ENCODE measurements at places on chromosomes 5 and 9.

- no peak for DNase-seq
Observed at GRCh38 chr9:96494215-96494800, 44.3 kb downstream of the HABP4 start.

GRCh38 chr5:143051244-143052058, 281.3 kb downstream of the ARHGAP26 start:
- DNase-seq, result no peak

- DNase-seq, result peak; percentile 16
Observed at GRCh38 chr9:136944212-136944518, 373 bp downstream of the FBXW5 start.

- no peak for DNase-seq
Observed at GRCh38 chr5:102154291-102154690, 141.8 kb downstream of the SLCO4C1 start.

- DNase-seq, result no peak
Observed at GRCh38 chr5:41885286-41885685, 15.1 kb upstream of the OXCT1 start.

DNA sequence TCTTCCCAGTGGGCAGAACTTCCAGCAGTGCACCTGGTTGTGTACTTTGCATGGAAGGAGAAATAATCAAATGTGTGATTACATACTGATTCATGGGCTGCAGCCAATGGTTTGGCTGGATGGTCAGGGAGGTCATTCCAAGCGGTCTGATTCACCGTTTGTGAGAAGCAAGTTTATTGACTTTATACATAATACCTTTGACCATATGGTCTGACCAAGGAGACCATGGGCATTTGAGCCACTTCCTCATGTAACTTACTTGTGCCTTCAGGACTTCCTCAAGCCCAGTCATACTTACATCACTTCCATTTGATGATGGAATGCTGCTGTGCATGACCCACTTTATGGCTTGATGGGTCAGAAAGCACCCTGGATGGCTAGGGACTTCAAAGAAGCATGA, 41.1 kb downstream of the DAP start:
- no peak for DNase-seq

GRCh38 chr5:139765409-139766217, 30.0 kb upstream of the PSD2 start:
- DNase-seq, result peak; percentile 81

- DNase-seq, result no peak
Observed at GRCh38 chr5:71996789-71997188, 110.5 kb upstream of the MAP1B start.

- no peak for DNase-seq
Observed at GRCh38 chr5:104815212-104815611, 1252.6 kb upstream of the NUDT12 start.

- no peak for DNase-seq
Observed at GRCh38 chr5:21649969-21650368, 1203.2 kb downstream of the CDH12 start.

DNA sequence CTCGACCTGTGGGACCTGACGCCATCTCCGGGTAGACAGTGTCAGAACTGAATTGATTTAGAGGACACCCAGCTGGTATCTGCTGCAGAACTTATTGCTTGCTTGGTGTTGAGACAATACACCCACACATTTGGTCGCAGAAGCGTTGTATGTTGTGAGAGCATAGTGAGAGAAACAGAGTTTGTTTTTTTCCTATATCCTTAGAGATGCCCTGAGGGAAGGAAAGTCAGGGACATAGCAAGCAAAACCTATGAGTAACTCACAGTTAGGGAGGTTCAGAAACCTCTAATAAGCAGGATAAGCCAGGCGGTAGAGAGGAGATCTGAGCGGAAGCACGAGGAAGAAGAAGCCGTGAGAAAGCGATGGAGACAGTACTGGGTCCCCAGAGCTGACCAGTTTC, 59.8 kb downstream of the PTCD2 start:
- DNase-seq, result no peak

DNA sequence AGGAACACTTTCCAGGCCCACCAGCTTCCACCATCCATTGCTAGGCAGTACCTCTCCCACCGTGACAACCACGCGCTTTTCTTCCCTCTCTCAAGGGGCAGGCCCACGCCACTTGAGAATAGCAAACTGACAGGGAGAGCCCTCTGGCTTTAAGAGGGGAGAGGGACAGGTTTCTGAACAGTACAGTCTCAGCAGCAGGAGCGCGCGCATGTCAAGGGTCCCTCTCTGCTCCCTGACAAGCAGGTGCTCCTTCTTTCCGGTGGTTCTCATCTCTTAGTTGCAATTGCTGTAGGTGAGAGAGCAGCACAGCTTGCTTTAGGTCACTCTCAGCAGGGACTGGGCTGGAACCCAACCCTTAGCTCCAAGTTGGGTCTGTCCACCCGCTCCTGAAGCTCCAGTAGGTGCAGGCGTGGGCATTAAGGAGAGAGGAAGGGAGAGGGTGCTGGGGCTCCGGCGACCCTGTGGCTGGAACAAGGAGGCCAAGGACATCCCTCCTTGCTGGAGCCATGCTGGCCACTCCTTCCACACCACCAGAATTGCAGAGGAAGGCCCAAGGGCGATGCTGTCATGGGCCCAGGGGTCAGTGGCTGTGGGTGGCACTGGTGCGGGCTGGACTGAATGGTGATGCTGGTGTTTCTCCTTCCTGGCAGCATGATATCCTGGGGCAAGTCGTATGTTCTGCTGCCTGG, 9.0 kb upstream of the PHF2 start:
- no peak for DNase-seq

GRCh38 chr9:135154050-135154615, 66.7 kb downstream of the OLFM1 start:
- DNase-seq, result no peak

GRCh38 chr9:123373946-123374345, 17.9 kb downstream of the CRB2 start:
- DNase-seq, result no peak

GRCh38 chr5:123813264-123813663, 301.3 kb downstream of the CSNK1G3 start:
- no peak for DNase-seq

GRCh38 chr5:10620346-10620745, 56.5 kb downstream of the ANKRD33B start:
- DNase-seq, result no peak

GRCh38 chr5:32004404-32004803, 169.7 kb downstream of the GOLPH3 start:
- no peak for DNase-seq

DNA sequence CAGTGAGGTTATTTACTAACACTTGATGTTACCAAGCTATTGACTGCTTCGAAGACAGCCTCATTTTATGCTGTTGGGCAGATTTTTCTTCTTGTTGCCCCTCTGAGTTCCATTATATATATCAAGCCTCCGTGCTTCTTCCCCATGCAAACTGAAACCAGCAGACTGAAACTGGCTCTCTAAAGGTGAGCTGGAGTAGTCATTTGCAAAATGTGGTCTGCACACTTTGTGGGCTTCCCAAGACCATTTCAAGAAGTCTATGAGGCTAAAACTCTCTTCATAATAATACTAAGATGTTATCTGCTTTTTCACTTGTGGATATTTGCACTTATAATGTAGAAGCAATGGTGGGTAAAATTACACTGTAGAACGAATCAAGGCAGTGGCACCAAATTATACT, 13.9 kb downstream of the SLC36A1 start:
- DNase-seq, result no peak

GRCh38 chr9:21316860-21317259, 11.7 kb upstream of the IFNA5 start:
- no peak for DNase-seq

DNA sequence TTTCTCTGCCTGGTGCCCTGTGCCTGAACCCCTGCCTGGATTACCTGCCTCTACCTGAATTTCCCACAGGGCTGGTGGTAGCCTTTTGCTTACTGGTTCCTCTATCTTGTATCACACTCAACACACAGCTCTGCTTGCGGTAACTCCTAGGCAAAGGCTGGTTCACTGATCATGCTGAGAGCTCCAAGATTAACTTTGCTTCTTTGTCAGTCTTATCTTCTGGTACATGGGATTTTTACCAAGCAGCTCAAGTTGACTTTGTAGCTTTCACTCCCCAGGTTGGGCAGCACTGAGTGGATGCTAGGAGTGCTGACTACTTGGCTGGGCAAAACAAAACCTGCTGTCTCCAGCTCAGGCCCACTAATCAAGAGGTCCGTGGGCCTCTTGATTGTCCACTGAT, 145.9 kb upstream of the GLRA1 start:
- no peak for DNase-seq

- DNase-seq, result no peak
Observed at GRCh38 chr9:20033511-20033910, 244.7 kb upstream of the SLC24A2 start.

DNA sequence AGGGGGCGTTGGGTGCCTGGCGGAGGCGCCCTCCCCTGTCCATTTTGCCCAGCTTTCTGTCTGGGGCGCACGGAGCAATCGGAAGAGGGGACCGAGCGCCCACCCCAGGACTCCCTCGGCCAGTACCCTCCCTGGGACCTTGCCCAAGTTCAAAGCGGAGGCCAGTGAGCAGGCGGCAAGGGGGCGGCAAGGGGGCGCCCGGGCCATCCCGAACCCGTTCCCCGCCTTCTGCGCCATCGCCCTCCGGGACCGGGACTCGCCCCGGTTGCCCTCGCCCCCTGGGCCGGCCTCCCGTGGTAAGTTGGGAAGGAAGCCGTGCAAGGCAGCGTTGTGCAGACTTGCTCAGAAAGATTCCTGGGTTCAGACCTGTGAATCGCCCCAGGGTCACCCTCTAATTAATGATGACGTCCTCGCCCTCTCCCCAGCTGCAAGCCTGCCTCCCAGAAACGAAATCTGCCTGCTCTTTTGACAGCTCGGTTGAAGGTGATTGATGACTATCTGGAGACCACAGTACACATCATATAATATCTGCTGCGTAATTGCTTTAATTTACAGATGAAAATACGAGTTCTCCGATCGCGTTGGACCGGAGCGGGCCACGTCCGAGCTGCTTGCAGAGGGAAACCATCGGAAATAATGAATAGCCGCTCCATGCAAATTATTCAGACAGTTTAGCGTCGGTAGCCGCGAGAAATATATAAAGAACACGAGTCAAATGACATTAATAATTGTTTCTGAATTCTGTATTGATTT, 1.4 kb upstream of the IRX4 start:
- DNase-seq, result no peak

DNA sequence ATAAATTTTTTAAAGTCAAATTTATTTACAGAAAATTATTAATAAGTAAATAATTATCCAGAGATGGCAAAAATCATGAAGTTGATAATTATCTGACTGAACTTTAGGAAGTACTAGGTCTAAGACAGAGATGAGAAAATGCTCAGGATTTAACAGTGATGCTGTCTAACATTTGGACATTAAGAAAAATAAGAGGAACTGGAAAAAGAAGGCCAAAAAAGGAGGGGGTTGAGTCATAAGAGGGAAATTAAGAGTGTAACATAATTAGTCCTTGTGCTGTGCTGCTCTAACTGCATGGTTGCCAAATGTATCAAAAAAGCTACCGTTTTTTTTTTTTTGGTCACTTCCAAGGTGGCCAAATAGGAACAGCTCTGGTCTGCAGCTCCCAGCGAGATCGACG, 35.4 kb upstream of the TUT7 start:
- no peak for DNase-seq

GRCh38 chr9:113341712-113342410, 1.8 kb upstream of the WDR31 start:
- DNase-seq, result no peak

DNA sequence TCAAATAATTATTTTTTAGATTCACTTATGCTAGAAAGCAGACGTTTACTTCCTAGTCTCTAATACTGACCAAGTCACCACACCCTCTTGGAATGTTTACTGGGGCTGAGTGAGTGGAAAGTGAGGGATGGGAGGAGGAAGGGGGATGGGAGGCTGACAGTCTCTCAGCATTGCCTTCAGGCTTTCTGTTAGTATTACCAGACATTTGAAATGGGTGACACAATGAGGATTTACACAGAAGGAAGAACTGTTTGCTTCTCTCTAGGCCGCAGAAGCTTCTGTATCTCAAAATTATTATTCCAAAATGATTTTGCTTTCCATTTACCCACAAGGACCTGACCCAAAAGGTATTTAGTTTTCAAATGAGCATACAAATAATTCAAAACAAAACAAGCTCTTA, 232.8 kb upstream of the ZNF608 start:
- DNase-seq, result no peak

GRCh38 chr9:126721564-126721981, 83.3 kb upstream of the ZBTB43 start:
- no peak for DNase-seq

GRCh38 chr9:27499451-27499850, 24.6 kb upstream of the IFNK start:
- DNase-seq, result no peak

DNA sequence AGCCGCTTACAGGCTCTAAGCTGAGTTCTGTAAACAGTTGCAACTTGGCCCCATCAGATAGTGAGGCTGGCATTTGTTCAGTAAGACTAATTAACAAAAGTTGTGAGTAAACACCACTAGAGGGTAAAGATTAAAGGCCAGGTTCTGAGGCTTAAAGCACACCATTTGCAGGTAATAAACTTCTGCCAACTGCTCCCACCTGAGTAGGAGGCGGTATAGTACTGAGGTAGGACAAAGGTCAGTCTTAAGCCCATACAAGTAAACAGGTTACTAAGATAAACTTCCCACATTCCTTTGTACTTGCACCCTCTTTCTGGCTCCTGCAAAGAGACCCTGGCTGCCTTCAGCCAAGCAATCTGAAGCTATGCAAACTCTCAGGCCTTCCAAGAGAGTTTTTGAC, 419.6 kb downstream of the DNAH5 start:
- DNase-seq, result no peak

GRCh38 chr5:95638632-95639031, 7.9 kb upstream of the RFESD start:
- no peak for DNase-seq

GRCh38 chr5:53730943-53731342, 170.5 kb downstream of the NDUFS4 start:
- no peak for DNase-seq

- DNase-seq, result no peak
Observed at GRCh38 chr5:42989190-42989589, 50.9 kb downstream of the ANXA2R start.

GRCh38 chr9:123684393-123685149, 245.4 kb downstream of the DENND1A start:
- DNase-seq, result no peak

DNA sequence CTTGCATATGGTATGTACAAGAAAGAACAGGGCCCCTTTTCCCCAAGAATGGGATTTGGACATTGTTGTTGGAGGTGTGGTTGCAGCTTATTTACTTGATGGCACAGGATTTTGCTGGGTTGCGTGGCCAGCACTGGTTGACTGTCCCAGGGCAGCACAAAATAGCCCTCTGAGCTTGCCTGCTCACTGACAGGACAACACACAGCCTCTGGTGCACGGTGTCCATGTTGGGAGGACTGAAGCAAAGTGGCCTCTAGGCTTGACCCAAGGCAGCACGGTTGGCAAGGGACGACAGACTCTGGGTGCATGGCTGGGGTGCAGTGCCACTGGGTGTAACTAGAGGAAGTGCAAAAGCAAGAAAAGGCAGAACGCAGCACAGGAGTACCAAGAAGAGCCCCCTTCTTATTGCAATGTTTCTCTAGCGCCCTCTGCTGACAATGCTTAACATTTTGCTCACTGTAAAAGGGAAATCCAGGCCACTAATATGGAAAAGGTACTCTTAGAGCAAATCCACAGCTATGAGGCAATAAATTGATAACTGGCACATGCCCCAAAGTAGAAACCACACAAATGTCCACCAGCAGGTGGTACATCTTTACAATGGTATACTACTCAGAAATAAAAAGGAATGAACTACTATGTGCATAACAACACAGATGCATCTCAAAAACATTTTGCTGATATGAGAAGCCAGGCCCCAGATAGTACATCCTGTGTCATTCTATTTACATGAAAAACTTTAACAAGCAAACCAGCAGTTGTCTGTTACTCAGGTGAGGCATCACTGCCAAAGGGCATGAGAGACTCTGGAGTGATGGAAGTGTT, 47.4 kb upstream of the BARX1 start:
- peak; percentile 6 for DNase-seq

GRCh38 chr5:9903801-9904200, 273.6 kb upstream of the TAS2R1 start:
- no peak for DNase-seq

Measured in stimulated activated CD4-positive, alpha-beta T cell treated with anti-CD3 and anti-CD28 coated beads, Interleukin-4, amount 100 ng/mL, for 48 hours (primary cell).